Fibroblast of skin of back (primary cell): ENCODE measurements at places on chromosomes 16 and 17.

DNA sequence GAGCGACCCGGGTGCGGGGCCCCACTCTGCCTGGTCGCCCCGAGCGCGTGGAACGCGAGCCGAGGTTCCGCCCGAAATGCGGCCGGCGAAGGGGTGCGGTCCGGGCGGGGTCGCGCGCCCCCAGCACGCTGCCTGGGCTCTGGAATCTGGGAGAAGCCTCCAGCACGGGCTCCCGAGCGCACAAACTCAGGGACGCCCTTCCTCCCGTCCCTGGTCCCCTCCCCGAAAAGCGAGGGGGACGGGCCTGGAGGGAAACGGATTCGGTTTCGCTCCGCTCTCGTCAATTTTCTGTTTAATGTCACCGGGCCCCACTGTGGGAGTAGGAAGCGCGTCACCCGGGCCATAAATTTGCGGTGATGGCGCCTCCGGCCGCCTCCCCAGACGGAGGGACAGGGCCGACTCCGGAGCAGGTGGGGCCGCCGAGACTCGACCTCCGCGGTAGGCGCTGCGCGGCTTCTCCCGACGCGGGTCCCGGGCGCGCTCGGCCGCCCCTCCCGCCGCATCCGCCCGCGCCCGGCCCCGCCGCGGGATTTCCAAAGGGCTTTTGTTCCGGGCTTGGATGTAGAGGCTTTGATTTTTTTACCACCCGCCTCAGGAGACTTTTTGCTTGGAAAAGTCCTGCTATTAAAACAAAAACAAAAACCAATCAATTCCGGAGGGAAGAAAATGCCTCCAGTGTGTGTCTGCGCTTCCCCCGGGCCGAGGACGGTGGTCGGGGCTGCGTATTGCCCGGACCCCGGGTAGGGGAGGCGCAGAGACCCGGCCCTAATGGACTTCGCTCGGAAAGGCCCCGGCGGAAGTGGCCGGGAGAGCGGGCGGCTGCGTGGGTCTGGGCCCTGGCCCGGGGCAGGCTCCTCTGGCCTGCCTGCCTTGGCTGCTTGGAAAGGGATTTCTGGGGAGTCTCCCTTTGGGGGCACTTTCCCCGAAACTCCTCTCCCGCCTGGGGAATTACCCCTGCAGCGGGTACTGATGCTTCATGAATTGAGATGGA lies 7.9 kb upstream of the BAHCC1 start:
- DNase-seq = peak; percentile 67

- no peak for DNase-seq
Measured at GRCh38 chr16:57668630-57669475, 747 bp downstream of the ADGRG3 start.

GRCh38 chr16:47753659-47754058 lies 292.5 kb downstream of the PHKB start:
- DNase-seq = no peak

- DNase-seq = no peak
Measured at GRCh38 chr17:77200711-77201110, 59.9 kb downstream of the SEC14L1 start.

GRCh38 chr16:3908951-3909437 lies 28.5 kb upstream of the CREBBP start:
- DNase-seq = no peak

GRCh38 chr16:13519871-13520270 lies 400.1 kb upstream of the ERCC4 start:
- DNase-seq = no peak

DNA sequence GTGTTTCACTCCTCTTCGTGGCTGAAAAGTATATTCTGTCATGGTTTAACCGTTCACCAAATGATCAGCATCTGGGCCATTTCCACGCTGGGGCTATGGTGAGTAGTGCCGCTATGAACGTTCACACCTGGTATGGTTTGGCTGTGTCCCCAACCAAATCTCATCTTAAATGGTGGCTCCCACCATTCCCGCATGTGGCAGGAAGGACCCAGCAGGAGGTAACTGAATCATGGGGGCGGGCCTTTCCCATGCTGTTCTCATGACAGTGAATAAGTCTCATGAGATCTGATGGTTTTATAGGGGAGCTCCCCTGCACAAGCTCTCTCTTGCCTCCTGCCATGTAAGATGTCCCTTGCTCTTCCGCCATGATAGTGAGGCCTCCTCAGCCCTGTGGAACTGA lies 45.7 kb upstream of the ZNF469 start:
- DNase-seq = peak; percentile 49

DNA sequence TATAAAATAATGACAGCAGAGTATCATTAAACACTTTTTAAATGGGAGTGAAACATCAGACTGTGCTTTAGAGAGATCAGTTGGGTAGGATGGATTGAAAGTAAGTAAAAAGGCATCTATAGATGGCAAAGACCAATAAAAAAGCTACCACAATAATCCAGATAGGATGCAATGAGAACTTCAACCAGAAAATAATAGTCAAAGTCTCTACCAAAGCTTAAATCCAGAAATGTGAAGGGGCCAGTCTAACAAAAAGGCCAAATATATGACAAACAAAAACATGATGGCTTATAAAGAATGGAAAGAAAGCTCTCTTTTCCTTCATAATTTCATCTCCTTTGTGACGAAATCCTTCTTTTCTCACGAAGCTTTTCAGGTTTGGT lies 12.3 kb downstream of the KANSL1 start:
- DNase-seq = no peak

GRCh38 chr17:28347261-28347891 lies 10.0 kb downstream of the POLDIP2 start:
- peak; percentile 91 for DNase-seq

- DNase-seq = peak; percentile 86
Measured at GRCh38 chr17:55576996-55577586, 65.8 kb upstream of the SMIM36 start.

GRCh38 chr16:31916056-31916488 lies 42.5 kb downstream of the ZNF267 start:
- DNase-seq = no peak

GRCh38 chr17:5135726-5136579 lies 20.1 kb downstream of the USP6 start:
- no peak for DNase-seq

GRCh38 chr16:84190731-84191388 lies at the start of gene ADAD2:
Gene ADAD2 (plus strand): TSS chr16:84191157. CDS start chr16:84191231, 74 bp downstream.
- peak; percentile 16 for DNase-seq

- DNase-seq = peak; percentile 80
Measured at GRCh38 chr17:4412933-4413831, 20.6 kb upstream of the SPNS3 start.

DNA sequence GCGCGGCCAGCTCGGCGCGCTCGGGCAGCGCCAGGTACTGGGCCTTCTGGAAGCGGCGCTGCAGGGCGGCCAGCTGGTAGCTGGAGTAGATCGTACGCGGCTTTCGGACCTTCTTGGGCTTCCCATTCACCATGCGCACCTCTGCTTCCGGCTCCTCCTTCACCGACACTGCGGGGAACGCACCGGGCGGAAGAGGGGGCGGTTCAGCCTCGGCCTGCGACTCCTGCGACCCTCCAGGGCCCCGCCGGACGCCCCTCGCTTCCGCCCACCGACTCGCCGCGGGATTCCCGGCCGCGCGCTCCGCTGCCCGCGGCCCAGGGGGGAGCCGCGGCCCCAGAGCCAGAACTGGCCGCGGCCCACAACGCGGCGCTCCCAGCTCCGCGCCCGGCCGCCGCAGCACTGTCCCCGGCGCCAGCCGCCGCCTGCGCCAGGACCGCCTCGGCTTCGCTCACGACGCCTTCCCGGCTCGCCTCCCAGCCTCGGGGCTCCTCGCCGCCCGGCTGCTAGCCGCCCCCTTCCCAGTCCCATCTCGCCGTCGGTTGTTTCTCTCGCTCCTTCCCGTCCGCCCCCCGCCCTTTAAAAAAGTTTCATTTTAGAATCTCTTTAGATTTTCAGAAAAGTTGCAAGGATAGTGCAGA lies 1.5 kb downstream of the DLX3 start:
- DNase-seq = no peak

DNA sequence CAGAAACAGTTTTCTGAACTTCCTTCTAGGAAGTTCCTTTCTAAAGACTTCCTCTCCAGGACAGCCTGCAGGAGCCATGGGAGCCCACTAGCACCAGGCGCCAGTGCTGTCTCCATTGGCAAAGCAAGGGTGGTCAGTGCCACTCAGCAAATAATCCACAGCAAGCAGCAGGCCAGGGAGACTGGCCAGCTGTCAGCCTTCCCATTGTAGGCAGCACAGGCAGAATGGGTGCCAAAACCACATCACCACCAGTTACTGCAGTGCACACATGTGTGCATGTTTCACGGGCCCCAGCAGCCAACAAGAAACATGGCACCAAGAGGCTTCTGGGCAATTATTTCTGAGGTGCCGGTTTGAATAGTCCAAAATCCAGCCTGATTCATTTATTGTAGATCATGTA lies 26.7 kb downstream of the DNASE1 start:
- no peak for DNase-seq

- DNase-seq = no peak
Measured at GRCh38 chr17:57423541-57423940, 167.2 kb downstream of the MSI2 start.

- peak; percentile 37 for DNase-seq
Measured at GRCh38 chr17:78781104-78781892, 775 bp downstream of the CYTH1 start.

- DNase-seq = no peak
Measured at GRCh38 chr17:82382933-82383255, 11.3 kb downstream of the UTS2R start.

- no peak for DNase-seq
Measured at GRCh38 chr16:9578459-9578858, 487.0 kb downstream of the HAPSTR1 start.

GRCh38 chr16:19697756-19698318 lies 20.2 kb downstream of the KNOP1 start:
- no peak for DNase-seq

DNA sequence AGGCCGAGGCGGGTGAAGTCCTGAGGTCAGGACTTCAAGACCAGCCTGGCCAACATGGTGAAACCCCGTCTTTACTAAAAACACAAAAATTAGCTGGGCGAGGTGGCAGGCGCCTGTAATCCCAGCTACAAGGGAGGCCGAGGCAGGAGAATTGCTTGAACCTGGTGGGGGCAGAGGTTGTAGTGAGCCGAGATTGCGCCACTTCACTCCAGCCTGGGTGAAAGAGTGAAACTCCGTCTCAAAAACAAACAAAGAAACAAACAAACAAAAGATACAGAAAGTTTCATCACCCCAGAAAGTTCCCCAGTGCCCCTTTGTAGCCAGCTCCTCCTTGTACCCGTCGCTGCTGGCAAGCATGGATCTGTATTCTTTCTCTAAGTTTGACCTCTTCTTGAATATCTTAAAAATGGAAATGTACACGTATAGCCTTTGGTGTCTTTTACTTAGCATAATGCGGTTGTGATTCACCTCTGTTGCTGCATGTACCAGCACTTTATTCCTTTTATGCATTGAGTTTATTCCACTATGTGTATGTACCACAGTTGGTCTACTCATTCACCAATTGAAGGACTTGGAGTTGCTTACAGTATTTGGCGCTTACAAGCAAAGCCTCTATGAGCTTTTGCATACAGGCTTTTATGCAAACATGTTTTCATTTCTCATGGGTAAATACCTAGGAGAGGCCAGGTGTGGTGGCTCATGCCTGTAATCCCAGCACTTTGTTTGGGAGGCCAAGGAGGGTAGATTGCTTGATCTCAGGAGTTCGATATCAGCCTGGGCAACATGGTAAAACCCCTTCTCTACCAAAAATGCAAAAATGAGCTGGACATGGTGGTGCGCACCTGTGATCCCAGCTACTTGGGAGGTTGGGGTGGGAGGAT lies 87.5 kb upstream of the CLEC18A start:
- no peak for DNase-seq

- DNase-seq = peak; percentile 89
Measured at GRCh38 chr17:80732268-80732667, 187.6 kb downstream of the RPTOR start.

GRCh38 chr17:73278465-73279453 lies 17.1 kb upstream of the CPSF4L start:
- DNase-seq = peak; percentile 36

GRCh38 chr16:19396555-19397011 lies 21.1 kb upstream of the TMC5 start:
- DNase-seq = no peak

DNA sequence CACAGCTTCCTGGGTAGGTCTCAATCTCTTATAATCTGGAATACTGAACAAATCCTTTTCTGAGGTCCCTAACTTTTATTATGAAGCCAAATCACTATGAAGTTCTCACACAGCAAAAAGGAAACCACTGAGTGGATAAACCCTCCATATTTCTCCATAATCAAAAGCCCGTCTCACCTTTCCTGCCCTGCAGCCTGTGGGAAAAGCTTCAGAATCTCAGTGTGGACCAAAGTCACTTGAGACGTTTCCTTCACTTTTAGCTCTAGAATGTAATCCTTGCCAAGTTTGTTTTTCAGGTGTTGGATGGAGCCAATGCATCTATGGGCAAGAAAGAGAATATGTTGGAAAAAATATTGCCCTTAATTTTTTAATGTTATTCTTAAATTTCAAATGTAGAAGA lies 22.0 kb upstream of the ABCA9 start:
- no peak for DNase-seq

GRCh38 chr16:88817785-88818574 lies 6.3 kb upstream of the APRT start:
- DNase-seq = peak; percentile 42

DNA sequence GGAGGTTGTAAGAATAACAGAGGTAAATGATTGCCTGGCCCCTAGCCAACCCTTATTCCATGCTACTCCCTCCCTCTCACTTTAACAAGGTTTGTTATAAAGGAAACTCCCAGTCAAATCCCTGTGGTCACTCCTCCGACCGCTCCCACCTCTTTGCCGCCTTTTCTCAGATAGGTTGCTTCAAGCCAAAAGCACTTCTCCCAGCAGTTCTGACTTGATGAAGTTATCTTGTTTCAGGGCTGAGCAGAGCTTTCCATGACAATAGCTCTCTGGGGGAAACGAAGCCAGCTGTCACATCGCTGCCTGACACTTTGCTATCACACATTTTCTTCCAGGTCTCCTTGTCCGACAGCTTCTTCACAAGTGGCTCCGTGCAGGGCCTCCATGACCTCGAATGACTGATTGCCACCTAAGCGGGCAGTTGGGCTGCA lies 278.6 kb downstream of the HAPSTR1 start:
- DNase-seq = no peak
